Inflammatory macrophage treated with lipopolysaccharide for 4 hours (primary cell): ENCODE measurements at places on chromosomes 11 and 22.

DNA sequence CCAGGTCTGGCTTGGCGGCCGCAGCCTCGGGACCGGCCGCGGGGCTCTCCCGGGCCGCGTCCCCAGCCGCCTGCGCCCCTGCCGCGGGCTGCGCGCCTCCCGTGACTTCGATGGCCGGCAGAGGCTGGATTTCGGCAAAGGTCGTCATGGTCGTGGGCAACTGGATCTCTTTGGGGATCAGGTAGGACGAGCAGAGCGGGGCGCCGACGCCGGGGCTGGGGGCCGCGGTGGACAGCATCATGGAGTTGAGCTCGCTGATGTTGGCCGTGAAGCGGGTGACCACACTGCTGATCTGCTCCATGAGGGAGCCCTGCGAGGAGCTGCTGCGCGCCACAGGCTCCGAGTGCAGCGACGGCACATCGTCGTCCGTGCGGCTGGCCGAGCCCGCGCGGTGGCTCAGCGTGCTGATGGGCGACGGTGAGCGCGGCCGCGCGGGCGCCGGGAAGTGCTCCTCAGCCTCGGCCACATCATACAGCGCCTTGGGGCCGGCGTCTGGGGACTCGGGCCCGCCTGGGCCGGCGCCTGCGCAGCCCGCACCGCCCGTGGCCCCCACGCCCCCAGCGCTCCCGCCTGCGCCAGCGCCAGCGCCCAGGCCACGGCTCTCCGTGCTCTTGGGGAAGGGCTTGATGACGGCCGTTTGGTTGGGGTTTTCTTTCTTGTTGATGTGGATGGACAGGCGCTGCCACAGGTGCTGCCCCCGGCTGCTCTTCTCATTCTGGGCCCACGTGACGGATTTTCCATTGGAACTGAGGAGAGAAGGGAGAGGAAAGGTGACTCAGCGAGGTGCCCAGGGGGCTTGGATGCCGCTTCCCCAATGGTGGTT lies 171.4 kb upstream of the CTSC start:
- peak; percentile 26 for DNase-seq

- DNase-seq: no peak
These were observed 11.3 kb downstream of the FJX1 start for GRCh38 chr11:35629511-35629910.

DNA sequence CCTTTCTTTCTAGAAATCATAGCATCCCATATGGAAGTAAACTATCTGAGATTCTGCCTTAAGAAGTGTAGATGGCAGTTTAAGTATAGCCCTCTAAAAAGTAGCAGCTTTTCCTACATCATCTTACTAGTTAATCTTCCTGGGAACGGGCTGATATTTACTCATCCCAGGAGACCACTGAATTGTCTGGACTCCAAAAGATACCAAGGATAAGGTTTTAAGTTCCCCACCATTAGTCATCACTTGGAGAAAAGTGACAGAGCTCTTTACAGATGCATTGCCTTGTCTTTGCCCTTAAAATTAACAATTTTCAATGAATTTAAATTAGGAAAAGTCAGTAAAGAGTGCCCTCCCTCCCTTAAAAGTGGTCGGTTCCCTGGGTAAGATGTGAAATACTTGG lies 129.5 kb downstream of the MAML2 start:
- DNase-seq: no peak

GRCh38 chr11:65850217-65851082 lies 7.5 kb downstream of the CFL1 start:
- DNase-seq: no peak

DNA sequence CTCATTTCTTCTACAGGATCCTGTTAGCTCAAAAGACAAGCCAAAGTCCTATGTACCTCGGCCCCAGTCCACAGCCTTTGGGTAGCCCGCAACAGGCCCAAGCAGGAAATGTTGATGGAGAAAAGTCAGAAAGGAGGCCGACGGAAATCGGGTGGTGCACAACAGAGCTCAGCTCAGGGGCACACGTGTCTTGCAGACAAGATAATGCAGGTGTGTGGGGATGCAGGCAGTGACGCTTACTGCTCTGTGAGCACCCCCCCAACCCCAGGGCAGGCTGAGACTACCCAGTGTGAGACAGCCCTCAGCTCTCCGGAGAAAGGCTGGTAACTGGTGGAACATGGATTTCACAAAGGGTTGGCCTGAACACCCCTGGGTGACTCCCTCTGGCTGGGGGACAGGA lies 4.3 kb upstream of the PDE2A start:
- DNase-seq: no peak

DNA sequence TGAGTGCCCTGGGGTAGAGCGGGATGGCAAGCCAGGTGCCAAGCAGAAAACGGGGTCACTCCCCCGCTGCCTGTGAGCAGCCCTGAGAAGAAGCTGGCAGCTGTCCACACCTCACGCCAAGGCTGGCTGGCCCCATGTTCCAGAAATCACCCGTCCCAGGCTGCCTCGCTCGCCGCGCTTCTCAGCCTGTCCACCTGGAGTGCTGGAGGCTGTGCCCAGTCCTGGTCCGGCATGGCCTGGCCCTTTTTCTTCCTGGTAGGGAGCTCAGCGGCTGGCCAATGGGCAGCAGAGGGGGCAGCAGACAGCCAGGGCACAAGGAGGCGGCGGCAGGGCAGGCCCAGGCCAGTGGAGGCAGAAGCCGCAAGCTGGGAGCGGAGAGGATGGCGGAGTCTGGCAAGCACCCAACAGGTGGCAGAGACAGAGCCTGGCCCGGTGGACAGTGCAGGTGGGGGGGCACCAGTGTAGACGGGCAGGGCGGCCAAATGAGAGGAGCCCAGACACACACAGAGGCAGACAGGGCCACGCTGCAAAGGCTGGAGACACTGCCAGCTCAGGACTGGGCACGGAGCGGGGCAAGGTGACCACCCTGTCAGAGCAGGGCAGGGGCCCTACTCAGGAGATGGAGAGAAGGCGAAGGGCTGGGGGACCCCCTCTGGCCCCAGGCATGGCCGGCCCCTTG lies 37.2 kb upstream of the TH start:
- no peak for DNase-seq

DNA sequence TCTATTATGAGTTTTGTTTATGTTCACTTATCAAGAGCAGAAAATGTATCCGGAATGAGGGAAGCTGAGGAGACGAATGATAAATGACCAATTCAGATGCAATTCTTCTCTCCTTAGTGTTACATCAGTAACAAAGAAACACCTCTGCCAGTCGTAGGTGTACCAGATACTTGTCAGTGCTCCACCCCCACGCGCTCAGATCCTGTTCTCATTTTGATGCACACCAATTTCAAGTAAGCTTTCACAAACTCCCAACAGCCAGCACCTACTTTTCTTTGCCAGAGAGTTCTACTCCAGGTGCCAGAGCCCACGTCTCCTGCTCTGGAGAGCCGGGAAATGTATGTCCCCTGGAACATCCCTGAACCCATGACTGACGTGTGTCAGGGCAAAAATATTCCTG lies 43.7 kb downstream of the OR8B12 start:
- no peak for DNase-seq

DNA sequence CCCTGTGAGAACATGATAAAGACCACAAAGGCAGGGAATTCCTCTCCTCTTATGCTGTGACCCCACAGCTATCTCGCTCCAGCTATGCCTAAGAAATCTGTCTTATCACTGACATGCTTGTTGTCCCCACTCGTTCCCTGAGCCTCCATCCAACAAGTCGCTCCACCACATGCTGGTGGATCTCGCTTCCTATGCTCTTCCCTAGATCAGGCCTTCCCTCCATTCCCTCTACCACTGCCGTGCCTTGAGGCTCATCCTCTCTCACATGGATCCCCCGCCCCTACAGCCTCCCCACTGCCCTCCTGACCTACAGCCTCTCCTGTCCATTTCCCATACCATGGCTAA lies 1.4 kb upstream of the DGAT2 start:
- no peak for DNase-seq

- no peak for DNase-seq
These were observed 1.9 kb upstream of the FTH1 start for GRCh38 chr11:61969391-61969758.

DNA sequence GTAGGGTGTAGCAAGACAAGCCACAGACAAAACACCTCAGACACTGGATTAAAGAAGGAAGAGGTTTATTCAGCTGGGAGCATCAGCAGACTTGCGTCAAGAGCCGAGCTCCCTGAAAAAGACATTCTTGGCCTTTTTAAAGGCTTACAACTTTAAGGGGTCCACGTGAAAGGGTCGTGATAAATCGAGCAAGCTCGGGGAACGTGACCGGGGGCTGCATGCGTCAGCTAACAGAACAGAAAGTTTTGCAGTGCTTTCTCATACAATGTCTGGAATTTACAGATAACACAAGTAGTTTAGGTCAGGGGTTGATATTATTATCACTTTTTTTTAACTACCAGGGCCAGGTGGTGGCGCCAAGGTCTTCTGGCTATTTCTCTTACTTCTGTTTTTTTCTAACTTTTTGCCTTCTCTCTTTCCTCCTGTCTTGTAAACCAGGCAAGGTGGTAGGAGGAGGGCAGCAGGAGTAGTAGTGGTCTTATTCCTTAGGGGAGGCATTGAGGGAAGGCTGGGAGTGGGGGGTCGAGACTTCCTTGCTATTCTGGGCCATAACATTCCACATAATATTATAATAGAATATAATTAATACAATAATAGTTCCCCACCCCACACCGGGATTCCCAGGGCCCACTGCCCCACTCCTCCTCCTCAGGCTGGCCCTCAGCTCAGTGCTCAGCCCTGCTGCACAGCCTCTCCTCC lies 587 bp upstream of the ALDH3B1 start:
- peak; percentile 30 for DNase-seq

GRCh38 chr11:12045914-12046635 lies 37.6 kb upstream of the DKK3 start:
- DNase-seq: peak; percentile 76

DNA sequence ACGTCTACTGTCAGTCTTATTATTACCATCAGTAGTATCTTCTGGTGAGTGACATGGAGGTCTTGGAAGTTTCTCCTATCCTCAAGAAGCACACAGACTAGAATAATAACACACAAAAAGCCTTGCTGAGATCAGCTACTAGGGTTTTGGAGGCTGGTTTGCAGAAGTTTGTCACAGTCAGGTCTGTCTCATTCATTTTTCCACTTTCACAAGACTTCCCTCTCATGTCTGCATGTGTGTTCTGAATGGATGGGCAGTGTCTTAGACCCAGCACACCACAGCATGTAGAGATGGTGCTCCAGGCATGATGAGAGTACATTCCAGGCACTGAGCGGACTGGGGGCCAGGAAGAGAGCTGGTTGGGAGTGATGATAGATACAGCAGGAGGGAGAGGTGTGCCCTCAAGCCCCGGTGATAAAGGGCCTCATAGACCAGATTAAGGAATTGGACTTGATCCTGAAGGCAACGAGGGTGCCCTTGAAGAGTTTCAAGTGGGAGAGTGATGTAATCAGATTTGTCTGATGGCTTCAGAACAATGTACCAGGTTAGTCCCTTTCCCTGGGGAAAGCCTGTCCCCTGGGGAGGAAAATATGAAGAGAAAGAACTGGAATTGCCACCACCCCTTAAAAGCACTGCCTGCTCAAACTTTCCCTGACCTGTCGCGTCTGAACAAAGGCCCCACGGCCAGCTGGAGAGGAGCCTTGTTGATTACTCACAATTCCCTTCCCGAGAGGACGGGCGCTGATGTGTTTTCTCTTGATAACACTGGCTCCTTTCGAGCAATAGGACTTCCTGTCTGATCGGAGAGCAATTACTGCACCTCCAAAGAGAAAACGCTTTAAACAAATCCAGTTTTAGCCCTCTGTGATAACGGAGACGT lies 45.1 kb upstream of the LMO2 start:
- peak; percentile 34 for DNase-seq

- DNase-seq: no peak
These were observed 273.7 kb downstream of the DDX10 start for GRCh38 chr11:108938604-108939003.

DNA sequence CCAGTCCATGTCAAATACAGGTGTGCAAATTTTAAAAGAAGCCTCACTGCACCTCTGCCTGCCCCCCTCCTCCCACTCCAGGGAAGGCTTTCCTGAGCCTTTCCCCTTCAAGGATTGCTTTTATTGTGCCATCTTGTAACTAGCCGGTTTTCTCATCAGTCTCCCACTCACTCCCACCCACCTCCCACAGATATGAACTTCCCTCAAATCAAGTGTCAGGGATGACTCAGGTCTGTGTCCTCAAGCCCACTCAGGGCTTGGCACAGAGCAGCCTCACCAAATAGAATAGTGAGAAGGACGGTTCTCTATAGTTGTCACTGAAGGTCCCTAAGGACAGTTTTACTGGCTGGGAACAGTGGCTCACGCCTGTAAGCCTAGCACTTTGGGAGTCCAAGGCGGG lies 43.0 kb downstream of the THAP12 start:
- DNase-seq: peak; percentile 67
